Activated T-helper 1 cell treated with Interleukin-2 at 50 U/mL for 16 hours (primary cell): ENCODE measurements at places on chromosomes 1 and 21.

DNA sequence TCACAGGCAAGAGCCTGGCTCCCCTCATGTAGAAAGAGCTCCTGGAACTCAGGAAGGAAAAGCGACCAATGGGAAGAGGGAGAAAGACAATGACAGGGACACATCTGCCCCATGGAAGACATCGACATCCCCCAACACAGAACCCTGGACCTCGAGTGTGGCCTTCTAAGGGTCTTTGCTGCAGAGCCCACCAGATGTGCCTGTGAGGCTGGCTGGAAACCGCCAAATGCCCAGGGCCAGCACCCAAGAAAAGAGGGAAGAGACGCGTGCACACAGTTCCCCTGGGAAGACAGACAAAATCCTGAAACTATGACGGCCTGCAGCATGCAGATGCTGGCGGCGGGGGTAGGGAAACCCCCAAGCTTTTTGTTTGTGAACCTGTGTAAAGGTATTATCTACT lies 36.4 kb upstream of the ADARB1 start:
- no peak for DNase-seq

- no peak for DNase-seq
Measured at GRCh38 chr1:227253065-227253464, 65.2 kb downstream of the CDC42BPA start.

DNA sequence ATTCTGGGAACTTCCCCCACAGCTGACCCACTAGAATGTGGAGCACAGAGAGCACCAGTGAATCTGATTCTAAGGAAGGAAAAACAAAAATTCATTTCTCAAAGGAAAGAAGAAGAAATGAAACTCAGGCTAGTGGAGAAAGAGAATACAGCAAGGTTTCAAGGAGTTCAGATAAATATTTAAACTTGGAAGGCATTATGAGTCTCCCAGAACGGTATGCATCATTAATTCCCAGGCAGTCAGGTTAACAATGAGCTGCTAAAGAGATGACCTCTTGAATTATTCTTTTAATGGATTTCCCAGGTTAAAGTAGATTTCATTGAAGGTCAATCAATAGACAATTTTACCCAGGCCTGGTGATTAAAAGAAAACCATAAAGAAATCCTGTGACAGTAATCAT lies 103.6 kb upstream of the KAZN start:
- no peak for DNase-seq

GRCh38 chr1:229832695-229833094 lies 206.6 kb downstream of the URB2 start:
- DNase-seq: no peak
